Activated CD8-positive, alpha-beta memory T cell treated with anti-CD3 and anti-CD28 coated beads, Interleukin-2, amount 10 ng/mL, durations not matched to agents 7 days and 5 days (primary cell): ENCODE measurements at places on chromosomes 1 and 21. TPM values are rescaled to one million over a fixed set of nuclear protein-coding genes. Genes with fewer than 3 reads are reported as not detected.

DNA sequence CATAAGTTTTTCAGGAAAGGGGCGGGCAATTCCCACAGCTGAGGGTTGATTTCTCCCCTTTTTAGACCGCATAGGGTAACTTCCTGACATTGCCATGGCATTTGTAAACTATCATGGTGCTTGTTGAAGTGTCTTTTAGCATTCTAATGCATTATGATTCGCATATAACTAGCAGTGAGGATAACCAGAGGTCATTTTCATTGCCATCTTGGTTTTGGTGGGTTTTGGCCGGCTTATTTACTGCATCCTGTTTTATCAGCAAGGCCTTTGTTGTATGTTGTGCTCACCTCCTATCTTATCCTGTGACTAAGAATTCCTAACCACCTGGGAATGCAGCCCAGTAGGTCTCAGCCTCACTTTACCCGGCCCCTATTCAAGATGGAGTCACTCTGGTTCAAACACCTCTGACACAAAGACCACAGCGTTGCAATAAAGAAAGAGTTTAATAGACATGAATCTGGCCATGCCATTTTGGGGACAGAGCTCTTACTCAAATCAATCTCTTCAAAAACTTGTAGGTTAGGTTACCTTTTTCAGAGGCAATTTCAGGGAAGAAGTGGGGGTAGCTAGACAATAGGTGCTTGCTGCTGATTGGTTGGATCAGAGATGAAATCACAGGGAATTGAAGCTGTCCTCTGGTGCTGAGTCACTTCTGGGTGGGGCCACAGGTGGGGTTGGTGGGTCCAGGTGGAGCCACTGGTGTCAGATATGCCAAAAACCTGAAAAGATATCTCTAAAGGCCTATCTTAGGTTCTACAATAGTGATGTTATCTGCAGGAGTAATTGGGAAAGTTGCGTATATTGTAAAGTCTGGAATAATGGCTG lies 23.3 kb downstream of the TBX19 start:
- no peak for DNase-seq

- DNase-seq, result no peak
Measured at GRCh38 chr1:208105756-208106155, 138.4 kb downstream of the PLXNA2 start.

GRCh38 chr1:10771789-10772188 lies 24.7 kb downstream of the CASZ1 start:
- DNase-seq, result no peak

The PARS2 gene
- total RNA-seq, result 5.0 TPM

DNA sequence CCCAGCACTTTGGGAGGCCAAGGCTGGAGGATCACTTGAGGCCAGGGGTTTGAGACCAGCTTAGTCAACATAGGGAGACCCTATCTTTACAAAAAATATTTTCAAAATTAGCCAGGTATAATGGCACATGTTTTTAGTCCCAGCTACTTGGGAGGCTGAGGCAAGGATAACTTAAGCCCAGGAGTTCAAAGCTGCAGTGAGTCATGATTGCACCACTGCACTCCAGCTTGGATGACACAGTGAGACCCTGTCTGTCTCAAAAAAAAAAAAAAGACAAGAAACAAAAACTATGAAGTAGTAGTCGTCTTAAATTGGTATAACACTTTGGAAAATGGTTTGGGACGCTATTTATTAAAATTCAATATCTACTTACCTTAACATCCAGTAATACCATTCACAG lies 7.7 kb downstream of the AIM2 start:
- DNase-seq, result no peak

GRCh38 chr1:230087028-230087716 lies 20.1 kb downstream of the GALNT2 start:
- DNase-seq, result no peak

The FBXO28 gene
- total RNA-seq, result 21.3 TPM

GRCh38 chr1:61914823-61915482 lies 172.7 kb downstream of the PATJ start:
- DNase-seq, result no peak

GRCh38 chr1:54814126-54814498 lies 13.0 kb upstream of the TTC22 start:
- no peak for DNase-seq

The SERTAD4 gene
- total RNA-seq, result not detected

The LRRC8D gene
- total RNA-seq, result 19.2 TPM

The APOBEC4 gene
- not detected for total RNA-seq
